Stimulated activated CD4-positive, alpha-beta T cell treated with anti-CD3 and anti-CD28 coated beads, Interleukin-15, amount 100 ng/mL, for 1 hour (primary cell): ENCODE measurements at places on chromosomes 1 and 21.

GRCh38 chr1:195200772-195201171, 1407.5 kb downstream of the KCNT2 start:
- DNase-seq, result no peak

- DNase-seq, result no peak
Measured at GRCh38 chr1:19844731-19845495, 29.8 kb upstream of the RNF186 start.

- no peak for DNase-seq
Measured at GRCh38 chr1:90100566-90100965, 105.7 kb downstream of the ZNF326 start.

GRCh38 chr1:203077956-203078355, 7.9 kb downstream of the MYOG start:
- no peak for DNase-seq

GRCh38 chr1:104125970-104126369, 376.3 kb downstream of the AMY1C start:
- no peak for DNase-seq

DNA sequence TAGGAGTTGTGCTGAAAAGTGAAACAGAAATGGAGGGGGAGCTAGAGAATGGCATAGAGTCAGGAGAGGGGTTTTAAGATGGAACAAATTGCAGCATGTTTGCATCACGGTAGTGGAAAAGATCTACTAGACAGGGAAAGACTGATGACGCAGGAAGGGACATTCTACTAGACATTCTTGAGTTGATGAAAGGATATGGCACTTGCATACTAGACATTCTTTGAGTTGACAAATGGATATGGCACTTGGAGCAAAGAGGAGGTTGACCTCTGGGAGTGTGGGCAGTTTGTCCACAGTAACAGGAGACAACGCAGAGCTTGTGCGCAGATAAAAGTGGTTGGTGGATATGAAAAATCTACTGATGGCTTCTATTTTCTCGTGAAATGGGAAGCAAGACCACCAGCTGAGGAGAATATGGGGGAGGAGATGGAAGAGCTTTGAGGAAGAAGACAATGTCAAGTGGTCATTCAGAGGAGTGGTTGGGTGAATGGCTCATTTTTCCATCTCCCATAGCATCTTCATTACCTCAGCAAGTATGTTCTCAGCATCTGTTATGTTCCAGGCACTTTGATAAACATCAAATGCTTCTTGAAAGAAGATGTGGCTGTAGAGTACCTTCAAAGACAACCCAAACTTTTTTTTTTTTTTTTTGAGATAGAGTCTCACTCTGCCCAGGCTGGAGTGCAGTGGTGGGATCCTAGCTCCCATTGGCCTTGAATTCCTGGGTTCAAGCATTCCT, 2.4 kb upstream of the CTPS1 start:
- no peak for DNase-seq

DNA sequence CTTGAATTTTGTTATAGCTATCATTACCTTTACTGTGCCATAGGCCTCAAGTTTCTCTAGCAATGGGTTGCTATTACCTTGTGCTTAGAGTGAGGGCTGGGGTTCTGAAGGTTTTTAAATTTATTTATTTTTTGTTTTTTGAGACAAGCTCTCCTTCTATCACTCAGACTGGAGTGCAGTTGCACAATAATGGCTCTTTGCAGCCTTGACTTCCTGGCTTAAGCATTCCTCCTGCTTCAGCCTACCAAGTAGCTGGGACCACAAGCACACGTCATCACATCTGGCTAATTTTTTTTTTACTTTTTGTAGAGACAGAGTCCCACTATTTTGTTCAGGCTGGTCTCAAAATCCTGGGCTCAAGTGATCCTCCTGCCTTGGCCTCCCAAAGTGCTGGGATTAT, 41.5 kb downstream of the SNX27 start:
- DNase-seq, result no peak

DNA sequence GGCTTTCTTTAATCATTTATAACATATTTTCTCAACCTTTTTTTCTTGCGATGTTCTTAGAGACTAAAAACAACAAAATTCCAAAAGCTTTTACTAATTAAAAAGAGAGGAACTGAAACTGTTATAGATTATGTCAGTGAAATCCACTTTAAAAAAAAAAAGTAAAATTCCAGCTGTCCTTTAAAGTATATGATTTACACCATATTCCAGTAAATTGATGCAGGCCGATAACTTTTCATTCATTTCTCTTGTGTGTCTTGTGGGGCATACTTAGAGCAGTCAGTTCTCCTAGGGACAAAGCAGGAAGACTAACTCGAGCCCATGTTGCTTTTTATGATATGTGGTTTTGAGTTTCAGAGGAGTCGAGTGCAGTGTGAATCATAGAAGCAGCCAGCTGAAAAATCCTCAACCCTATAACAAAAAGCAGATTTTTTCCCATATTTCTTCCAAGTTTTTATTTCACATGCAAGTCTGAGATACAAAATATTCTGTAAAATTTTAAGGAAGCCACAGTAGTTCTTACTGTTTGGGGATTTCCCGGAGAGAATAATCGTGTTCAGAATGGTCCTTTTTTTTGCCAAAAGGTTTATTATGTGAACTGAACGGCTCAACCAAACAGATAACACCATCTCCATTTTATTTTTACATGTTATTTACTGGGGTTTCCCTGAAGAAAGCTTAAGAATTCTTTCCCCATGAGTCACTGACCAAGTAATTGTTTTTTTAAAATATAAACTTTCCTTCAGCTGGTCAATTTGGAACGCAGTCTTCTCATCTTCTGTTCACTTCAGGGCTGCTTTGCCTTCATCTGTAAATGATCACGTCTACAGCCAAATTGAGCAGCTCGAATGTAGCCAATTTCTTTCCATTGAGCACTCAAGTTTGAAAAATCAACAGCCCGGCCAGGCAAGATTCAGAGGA, 77.0 kb upstream of the C1orf105 start:
- DNase-seq, result no peak

DNA sequence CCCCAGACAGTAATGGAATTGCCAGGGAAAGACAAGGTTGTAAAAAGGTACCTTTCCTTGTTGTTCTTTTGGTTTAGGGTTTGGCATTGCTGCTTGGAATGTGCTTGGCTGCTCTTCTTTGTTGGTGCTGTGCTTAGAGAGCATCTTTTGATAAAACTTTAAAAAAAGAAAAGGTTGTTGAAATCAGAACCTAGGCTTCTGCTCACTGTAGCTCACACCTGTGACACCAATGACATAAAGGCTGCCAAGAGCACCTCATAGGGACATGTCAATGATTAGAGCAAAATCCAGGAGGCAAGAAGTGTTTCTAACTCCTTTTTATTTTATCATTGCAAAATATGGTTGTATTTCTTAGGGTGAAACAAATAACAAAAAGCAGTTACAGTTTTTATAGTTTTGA, 28.9 kb downstream of the CLEC20A start:
- no peak for DNase-seq

GRCh38 chr1:156749419-156750118, 1.9 kb downstream of the HDGF start:
- DNase-seq, result no peak

DNA sequence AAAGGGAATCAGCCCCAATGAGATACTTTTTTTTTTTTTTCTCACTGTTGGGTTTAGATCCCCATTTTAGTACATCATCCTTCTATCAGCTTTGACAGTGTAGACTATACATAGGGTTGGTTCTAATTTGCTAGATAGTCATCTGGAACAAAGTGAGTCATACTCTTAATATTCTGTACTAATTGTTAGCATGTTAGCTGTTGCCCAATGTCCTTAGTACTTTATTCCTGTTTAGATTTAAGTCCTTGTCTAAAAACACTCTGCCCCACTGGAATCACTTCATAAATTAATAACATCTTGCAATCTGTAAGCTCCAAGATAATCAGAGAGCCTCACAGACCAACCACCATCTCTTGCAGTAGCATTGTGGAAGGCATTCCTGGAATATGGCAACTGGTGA, 209.8 kb upstream of the KIAA0040 start:
- DNase-seq, result no peak

GRCh38 chr1:40825996-40826395, 36.2 kb downstream of the CITED4 start:
- DNase-seq, result no peak

DNA sequence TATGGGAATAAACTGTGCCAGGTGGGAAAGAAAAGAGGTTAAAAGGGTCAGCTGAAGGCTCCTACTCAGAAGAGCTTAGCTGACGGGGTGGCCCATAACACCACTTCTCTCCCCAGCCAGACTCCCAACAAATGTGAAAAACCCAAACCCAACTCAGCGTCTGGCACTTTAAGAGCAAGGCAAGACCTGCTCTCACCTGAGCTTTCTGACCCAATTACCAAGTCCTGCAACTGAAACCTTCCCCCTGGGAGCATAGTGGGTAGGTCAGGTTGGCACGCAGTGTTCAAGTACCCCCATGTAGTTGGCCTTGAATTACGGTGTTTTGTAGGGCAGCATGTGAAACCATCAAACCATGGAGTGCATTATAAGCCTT, 3.2 kb downstream of the IRF6 start:
- no peak for DNase-seq

GRCh38 chr1:244796719-244797406, 38.6 kb upstream of the COX20 start:
- no peak for DNase-seq

GRCh38 chr1:10664251-10664650, 132.2 kb downstream of the CASZ1 start:
- no peak for DNase-seq

DNA sequence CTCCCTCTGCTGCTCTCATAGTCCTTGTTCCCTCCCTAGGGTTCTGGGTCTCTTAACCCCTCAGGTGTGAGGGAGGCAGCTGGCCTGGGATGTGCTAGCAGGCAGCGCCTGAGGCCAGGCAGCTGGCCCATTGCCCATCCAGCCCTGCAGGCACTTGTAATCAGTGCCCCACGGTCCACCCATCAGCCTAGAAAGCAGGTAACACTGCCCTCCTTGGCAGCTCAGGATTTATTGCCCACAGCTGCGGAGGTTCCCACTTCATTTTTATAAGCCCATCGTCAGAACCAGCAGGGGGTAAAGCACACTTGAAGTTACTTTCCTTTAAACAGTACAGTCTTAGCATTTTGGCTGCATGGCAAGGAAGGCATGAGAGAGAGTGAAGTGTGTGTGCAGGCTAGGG, 70.6 kb downstream of the TMEM53 start:
- no peak for DNase-seq

- DNase-seq, result no peak
Measured at GRCh38 chr1:6547301-6547700, 7.0 kb downstream of the NOL9 start.

GRCh38 chr1:160359559-160360226, 7.2 kb upstream of the NHLH1 start:
- DNase-seq, result no peak

DNA sequence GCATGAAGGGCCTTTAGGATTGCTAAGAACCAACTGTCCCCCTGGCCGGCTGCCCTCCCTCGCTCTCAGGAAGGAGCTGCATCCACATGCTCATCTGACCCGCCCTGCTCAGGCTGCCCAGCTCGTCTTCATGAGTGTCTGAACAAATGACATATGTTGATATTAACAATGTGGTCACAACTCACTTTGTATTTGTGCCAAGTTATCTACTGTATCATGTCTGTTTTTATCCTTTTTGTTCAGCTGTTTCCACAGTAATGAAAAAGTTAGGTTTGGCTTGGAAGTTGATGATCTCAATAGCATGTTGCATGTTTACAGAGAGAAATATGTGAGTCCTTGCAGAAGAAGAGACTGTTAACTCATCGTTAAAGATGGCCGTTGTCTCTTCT, 75.1 kb downstream of the PHTF1 start:
- no peak for DNase-seq

GRCh38 chr1:15282038-15282437, 35.0 kb downstream of the FHAD1 start:
- DNase-seq, result no peak

GRCh38 chr1:31639543-31639942, 5.1 kb downstream of the PEF1 start:
- no peak for DNase-seq

DNA sequence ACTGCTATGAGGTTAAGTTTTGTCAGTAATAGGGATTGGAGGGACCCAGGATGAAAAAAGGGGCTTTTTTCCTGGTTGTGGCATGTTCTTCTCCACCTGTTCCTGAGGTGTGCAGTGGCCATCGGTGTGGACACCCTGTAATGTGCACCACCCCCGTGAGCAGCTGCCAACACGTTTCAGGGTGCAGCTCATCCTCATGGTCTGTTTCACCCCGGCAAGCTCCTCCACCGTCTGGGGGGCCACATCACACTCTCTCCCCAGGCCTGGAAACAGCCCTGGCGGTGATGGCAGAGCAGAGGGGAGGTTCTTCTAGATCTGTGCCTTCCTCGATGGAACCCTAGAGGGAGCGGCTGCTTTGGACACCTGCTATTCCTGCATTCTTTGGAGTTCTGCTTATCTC, 435.4 kb downstream of the MATN1 start:
- no peak for DNase-seq

GRCh38 chr1:243791586-243792267, 58.3 kb downstream of the AKT3 start:
- no peak for DNase-seq

GRCh38 chr1:75430526-75430925, 180.4 kb downstream of the SLC44A5 start:
- no peak for DNase-seq

DNA sequence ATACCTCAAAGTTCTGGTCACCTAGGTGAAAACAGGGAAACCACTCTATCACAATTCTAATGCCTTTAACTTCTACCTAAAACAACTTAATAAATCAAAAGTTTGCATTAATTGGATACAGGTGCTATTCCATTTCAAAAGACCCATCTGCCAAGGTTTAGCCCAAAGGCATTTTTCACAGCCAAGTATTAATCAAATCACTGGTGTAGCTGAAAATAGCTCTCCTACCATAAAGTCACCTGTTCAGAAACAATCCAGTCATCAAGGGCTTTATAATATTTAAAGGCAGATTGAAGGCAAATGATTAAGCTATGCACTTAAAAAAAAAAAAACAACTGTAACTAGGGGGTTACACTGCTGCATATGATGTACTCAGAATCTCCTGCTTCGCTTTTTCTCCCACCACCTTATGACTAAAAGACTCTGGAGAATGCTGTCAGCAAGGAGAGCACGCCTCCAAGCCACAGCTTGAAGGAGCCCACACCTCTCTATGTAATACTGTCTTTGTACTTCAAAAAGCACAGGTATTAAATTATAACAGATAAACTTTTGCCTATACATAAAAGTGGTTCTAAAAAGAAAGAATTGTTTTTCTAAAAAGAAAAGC, 20.5 kb downstream of the KIAA0319L start:
- DNase-seq, result no peak

- DNase-seq, result no peak
Measured at GRCh38 chr1:107935396-107936064, 29.4 kb downstream of the VAV3 start.
